ENCODE measurements at places on chromosomes 4 and X. TPM values are rescaled to one million over a fixed set of nuclear protein-coding genes. Genes with fewer than 3 reads are reported as not detected.

Gene FAT4
- total RNA-seq = 1.0 TPM

Gene SSX3
- total RNA-seq = not detected

Gene PF4V1
- total RNA-seq = not detected

Gene ZFP92
- total RNA-seq = 0.56 TPM

Gene APEX2
- total RNA-seq = 10.9 TPM
